ENCODE measurements at places on chromosomes 7 and 10.

- no peak for DNase-seq
Measured at GRCh38 chr7:86592185-86592584, 51.5 kb upstream of the GRM3 start.

- DNase-seq = peak; percentile 49
Measured at GRCh38 chr7:73738220-73738611, 386 bp downstream of the ABHD11 start.

- no peak for DNase-seq
Measured at GRCh38 chr7:132386201-132386681, 190.0 kb downstream of the PLXNA4 start.

- DNase-seq = no peak
Measured at GRCh38 chr7:11896663-11897062, 64.7 kb upstream of the THSD7A start.

DNA sequence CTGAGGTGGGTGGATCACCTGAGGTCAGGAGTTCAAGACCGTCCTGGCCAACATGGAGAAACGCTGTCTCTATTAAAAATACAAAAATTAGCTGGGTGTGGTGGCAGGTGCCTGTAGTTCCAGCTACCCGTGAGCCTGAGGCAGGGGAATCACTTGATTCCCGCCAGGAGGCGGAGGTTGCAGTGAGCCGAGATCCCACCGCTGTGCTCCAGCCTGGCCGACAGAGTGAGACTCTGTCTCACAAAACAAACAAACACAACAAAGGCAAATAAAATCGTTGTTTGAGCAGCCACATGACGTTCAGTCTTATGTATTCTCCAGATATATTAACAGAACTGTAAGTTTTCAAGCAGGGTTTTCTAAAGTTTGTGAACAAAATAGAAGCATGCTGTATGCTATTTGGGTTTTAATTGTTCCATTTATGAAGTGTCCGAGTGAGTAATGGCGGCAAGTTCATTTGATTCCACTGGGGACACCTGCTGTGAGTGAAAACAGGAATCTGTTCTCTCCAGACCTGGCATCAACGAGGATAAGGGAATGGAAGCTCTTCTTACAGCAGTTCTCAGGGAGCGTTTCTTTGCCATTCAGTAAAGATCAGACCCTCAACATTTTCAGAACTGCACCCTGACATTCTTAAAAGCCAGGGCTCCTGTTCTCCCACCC is 122.5 kb upstream of the PITRM1 start:
- no peak for DNase-seq

GRCh38 chr10:122010405-122011050 is 21.6 kb downstream of the TACC2 start:
- DNase-seq = no peak

GRCh38 chr10:33655165-33655815 is 320.8 kb upstream of the NRP1 start:
- no peak for DNase-seq

DNA sequence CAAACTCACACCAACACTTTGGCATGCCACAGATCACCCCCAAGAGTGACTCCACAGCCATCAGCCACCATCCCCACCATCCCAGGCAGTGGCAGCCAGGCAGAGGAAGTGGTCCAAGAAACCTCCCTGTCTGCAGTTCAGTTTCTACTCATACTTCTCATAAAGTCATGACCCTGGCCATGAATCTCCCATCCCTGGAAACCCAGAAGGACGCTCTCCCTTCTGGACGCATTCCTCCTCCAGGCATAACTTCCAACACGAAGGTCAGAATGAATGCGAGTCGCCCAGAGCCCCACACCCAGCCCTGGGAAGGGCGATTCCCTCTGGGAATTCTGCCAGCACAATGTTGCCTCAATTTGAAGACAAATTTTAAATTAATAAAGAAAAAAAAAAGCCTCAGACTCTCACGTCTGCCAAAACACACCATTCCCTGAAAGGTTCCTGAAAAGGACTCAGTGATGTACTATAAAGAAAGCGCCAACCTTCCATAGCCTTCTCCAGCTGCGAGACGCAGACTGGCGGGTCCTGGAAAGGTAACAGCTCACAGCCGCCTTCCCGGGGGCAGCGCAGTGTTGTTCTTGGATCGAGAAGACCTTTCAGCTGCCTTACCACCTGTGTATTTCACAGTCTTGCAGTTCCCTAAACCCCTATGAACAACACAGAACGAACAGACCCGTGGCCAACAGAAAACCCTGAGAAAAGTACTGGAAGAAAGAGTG is 307.6 kb downstream of the FRMD4A start:
- DNase-seq = no peak

DNA sequence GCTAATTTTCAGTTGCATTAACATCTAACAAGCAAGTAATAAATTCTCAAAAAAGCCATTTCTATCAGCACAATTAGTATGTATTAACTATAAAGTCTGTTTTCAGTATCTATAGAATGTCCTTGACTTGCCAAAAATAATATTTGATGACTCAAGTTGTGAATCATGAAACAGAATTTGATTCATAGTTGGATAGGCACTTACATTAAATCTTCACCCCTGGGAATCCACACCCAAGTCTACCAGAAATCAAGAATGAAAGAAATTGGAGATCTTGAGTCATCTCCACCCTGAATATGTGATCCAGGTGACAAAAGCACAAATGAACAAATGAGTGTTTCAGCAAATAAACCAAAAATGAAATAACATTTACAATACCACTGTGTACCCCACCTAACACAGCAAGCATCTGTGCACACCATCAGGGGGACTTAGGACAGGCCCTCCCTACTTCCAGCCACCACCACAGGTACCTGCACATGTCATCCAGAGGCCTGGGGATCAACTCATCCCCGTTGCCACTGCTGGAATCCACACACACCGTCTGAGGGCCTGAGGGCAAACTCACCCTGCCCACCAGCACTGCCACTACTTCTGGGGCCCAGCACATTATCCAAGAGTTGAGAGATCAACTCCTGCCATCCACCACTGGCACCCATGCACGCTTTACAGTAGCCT is 160.1 kb downstream of the MTERF1 start:
- no peak for DNase-seq

DNA sequence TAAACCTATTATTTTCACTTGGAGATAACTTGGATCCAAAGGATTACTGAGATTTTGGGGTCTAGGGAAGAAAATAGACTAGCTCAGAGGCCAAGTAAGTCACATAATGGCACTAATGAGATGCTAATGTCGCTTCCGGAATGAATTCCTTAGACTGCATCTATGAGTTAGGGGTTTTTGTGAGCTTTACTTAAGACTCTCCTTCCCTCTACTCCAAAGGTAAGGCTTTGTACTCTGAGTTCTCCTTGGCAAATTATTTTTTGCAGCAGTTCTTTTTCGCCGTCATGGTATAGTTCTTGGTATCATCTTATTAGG is 143.9 kb upstream of the KLF14 start:
- DNase-seq = no peak

- no peak for DNase-seq
Measured at GRCh38 chr10:75239096-75239790, 3.5 kb upstream of the COMTD1 start.

DNA sequence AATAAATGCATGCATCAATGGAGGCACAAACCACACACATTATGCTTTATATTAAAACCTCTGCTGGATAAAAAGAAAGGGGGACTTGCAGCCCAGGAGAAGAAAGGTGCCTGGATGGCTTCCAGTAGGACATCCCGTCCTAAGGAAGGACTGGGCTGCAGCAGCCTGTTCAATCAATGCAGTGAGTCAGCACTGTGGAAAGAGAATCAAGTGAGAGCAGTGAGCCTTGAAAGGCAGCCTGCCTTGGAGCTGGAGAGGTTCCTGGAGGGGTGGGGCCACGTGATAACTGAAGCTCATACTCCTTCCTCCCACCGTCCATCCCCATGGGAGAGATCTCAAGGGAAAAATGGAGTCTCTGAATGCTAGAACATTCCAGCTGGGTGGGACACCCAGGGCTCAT is 501.2 kb downstream of the ADRA2A start:
- DNase-seq = no peak

DNA sequence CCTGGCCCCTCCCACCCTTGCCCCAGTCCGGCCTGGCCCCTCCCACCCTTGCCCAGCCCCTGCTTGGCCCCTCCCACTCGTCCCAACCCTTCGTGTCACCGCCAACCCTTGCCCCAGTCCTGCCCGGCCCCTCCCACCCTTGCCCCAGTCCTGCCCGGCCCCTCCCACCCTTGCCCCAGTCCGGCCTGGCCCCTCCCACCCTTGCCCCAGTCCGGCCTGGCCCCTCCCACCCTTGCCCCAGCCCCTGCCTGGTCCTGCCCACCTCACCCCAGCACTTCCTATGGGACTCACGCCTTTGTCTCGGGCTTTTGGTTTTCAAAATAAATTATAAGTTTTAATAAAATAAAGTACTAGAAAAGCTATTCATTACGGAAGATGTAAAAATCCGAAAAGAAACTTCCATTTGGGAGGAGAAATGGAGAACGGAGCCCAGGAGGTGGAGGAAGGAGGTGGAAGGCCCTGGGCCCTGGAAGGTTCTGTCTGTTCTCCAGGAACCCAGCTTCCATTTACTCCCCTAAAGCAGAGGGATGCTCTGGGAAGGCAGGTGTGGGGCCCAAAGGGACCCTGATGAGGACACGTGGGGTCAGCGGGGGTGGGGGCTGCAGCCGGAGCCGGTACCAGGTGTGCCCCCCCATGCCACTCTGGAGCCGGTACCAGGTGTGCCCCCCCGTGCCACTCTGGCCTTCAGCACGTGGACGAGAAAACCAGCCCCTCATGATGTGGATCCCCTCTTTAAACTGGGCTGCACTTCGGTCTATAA is 52.2 kb downstream of the PWWP2B start:
- DNase-seq = no peak

GRCh38 chr10:71842422-71842821 is 8.6 kb downstream of the PSAP start:
- no peak for DNase-seq

DNA sequence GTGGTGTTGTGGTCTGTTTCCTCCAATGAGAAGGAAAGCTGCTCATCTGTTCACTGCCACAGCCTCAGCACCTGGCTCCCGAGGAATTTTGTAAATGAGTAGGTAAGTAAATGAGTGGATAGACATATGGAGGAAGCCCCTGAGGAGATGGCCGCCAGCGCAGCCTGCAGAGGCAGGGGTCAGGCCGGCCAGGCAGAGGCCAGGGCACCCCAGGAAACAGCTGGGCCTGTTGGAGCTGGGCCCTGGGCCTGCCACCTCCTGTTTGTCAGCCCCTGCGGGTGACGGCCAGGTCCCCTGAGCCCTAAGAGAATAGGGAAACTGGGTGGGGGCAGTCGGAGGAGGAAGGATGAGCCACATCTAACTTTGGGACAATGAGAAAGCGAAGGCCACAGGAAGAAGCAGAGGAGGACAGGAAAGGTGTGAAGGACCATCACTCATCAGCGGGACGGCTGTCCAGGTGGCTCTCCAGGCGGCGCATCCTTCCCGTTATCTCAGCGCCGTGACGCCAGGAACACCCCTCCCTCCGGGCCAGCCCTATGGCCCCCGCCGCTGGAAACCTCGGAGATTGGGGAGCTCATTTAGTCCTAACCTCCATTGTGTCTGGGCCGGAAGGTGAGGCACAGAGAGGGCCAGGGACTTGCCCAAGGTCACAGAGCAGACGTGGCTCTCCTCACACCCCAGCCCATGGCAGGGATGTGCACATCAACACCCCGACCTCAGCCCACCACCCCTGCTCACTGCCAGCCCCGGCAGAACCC is 142.3 kb upstream of the UNC5B start:
- no peak for DNase-seq

DNA sequence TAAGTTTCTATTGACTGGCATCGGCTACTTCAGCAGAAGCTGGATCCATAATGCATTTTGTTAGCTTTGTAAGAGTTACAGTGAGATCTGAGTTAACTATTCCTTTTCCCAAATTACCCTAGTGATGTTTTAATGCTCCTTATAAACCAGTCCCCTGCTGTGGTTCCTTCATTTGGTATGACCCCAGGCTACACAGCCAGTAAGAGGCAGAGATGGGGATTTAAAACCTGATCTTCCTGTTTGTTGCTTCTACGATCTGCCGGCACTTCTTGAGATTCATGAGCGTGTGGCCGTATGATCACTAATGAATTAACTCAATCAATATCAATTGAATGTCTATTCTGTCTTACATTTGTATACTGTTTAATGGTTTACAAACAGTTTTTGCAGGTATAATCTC is 86.1 kb downstream of the CACNB2 start:
- no peak for DNase-seq
